ENCODE measurements at places on chromosomes 6 and 20.

DNA sequence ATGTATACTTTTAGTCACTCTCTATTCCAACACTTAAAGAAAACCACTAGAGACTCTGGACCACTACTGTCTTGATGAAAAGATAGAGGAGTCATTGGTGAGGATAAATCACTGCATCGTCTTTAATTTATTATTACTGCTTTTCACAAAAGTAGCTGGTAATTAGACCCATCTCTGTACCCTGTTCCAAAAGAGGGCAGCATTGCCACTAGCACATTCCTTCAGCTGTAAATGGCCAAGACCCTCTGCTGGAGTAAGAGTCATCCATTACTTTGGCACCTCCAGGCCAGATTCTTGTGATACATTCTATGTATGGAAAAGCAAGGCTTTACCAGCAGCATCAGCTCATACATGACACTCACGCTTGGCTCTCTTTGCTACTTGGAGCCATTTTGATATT, 49.5 kb upstream of the PREP start:
- no peak for DNase-seq

DNA sequence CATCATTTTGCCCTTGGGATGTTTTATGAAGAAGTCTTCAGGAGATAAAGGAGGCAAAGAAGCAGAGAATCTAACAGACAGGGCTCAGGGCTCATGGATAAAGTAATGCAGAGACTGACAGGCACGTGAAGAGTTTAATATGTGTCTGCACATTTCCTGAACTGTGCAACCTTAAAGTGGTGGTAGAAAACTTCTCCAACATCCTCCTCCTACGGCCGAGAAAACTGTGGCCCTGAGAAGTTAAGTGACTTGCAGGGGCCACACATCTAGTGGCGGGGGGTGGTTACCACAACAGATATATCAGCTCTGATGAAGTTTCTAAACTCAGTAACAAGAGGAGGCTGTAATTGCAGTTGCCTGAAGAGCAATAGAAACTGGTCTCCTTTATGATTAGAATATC, 61.0 kb downstream of the SOBP start:
- no peak for DNase-seq

- no peak for DNase-seq
These were observed 636 bp downstream of the ELOVL2 start for GRCh38 chr6:11043378-11043960.

DNA sequence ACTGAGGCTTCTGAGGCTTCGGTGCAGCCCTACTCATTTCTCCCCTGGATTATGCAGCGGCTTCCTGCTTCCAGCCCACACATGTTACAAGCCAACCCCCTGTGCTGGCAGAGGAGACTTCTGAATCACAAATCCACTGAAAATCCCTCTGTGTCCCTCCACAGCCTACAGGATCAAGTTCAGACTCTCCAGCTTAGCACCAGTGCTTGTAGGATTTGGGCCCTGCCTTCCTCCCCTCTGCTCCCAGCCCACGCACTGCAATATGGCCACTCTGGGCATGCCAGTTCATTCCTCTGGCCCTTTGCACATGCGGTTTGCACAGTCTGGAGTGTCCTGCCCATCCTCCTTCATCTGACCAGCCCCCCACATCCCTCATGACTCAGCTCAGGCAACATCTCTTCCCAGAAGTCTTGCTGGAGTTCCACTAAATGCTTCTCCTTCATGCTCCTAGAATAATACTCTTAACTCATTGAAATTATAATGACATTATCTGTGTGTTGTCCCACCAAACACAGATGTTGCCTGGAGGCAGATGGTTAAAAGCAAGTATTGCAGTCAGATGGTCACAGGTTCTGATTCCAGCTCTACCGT, 15.9 kb upstream of the MDGA1 start:
- no peak for DNase-seq

DNA sequence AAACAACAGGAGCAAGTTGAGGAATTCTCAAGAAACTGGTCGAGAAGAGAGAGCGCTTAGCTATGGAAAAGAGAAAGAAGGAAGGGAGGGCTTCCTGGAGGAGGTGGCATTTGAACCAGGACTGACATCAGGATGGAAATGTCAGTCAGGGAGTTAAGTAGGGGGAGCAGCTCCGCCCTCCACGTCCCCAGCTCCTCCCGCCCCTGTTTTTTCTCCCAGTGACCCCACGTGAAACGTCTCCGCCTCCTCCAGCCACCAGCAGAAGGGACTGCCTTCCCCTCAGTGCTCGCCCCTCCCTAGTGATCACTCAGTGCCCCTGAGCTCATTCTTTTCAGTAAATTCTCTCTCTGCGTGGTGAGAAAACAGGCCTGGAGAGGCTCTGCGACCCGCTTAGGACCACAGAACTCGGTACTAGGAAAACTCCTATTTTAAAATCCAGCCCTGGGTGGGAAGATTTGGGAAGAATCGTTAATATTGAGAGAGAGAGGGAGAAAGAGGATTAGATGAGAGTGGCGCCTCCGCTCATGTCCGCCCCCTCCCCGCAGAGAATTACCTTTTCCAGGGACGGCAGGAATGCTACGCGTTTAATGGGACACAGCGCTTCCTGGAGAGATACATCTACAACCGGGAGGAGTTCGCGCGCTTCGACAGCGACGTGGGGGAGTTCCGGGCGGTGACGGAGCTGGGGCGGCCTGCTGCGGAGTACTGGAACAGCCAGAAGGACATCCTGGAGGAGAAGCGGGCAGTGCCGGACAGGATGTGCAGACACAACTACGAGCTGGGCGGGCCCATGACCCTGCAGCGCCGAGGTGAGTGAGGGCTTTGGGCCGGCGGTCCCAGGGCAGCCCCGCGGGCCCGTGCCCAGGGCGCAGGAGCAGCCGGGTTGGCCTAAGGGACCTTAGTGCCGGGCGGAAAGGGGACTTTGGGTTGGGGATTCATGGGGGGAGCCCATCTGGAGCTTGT, 4.6 kb downstream of the HLA-DPB1 start:
- peak; percentile 54 for DNase-seq

DNA sequence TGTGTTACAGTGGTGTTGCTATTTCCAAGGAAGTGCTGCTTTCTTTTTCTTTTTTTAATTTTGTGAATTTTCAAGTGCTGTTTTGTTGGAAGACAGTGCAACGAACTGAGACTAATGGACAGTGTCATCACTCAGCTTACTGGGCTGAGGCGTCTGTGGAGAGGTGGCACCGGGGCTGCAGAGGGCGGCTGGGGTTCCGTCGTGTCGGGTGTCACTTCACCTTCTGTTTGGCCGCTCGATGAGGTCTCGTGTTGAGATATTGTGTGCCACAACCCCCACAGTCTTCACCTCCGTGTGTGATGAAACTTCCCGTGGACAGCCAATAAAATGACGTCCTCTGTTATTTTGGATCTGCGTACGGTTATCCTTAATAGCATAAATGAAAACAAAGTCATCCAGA, 149.4 kb upstream of the SNX9 start:
- DNase-seq, result no peak

DNA sequence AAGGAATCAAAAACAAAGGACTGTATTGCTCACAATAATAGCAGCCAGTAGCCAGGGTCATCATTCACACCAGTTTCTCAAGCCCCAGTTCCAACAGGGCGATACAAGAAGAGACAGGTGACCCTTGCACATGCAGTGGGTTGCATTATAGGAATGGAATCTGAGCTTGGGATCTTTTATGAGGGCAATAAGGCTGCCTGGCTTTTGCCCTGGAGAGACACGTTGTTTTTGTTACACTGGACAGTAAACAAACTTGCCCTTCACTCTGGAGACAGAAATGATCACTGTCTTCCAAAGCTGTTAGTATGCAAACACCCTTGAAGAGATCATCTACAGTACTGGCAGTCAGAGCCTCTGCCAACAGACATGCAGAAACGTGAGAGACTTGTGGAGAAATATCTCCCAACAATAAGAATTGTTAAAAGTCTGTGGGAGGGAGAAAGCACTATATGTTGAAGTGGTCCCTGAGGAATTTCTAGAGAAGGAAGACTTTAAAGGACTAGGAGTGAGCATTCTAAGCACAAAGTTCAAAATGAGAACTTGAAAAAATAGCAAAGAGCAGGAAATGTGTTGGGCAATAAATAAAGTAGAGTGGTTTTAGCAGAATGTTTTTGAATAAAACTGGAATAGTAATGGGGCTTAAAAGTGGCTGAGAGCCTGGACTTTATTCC, 6.2 kb upstream of the COL12A1 start:
- DNase-seq, result no peak

- DNase-seq, result no peak
These were observed 62.9 kb upstream of the ARG1 start for GRCh38 chr6:131510094-131510493.

GRCh38 chr6:11035616-11036350, 8.3 kb downstream of the ELOVL2 start:
- DNase-seq, result no peak

- DNase-seq, result no peak
These were observed 63.6 kb upstream of the TRAF3IP2 start for GRCh38 chr6:111669326-111669725.

GRCh38 chr20:22825546-22825945, 209.6 kb upstream of the SSTR4 start:
- no peak for DNase-seq

GRCh38 chr20:58570204-58570859, 55.1 kb upstream of the APCDD1L start:
- no peak for DNase-seq

DNA sequence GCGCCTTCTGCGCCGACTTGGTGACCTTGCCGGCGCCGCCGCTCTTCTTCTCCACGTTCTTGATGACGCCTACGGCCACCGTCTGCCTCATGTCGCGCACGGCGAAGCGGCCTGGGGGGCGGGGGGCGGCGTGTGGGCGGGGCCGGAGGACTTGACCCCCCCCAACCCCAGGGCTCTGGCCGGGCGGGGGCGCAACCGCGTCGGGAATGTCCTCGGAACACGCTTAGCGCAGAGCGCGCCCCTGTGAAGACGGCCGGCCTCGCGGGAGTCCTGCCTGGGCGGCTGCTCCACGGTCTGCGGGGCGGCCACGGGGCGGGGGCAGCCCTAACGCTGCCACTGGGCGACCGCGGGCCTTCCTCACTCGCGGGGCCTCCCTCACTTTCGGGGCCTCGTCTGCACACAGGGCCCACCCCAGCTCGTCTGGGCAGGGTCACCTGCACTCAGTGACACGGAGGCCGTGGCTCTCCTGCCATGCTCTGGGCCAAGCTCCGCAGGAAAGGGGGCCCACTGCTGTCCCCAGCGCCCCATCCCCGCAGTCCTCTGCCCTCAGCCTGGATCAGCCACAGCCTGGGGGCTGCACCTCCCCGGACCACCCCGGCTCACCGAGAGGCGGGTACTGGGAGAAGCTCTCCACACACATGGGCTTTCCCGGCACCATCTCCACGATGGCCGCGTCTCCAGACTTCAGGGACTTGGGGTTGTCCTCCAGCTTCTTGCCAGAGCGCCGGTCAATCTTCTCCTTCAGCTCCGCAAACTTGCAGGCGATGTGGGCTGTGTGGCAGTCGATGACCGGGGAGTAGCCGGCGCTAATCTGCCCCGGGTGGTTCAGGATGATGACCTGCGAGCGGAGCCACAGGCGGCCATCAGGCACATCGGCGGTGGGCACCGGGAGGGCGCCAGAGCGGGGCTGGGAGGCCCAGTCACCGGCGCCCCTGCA, 10.3 kb downstream of the EEF1A2 start:
- no peak for DNase-seq

DNA sequence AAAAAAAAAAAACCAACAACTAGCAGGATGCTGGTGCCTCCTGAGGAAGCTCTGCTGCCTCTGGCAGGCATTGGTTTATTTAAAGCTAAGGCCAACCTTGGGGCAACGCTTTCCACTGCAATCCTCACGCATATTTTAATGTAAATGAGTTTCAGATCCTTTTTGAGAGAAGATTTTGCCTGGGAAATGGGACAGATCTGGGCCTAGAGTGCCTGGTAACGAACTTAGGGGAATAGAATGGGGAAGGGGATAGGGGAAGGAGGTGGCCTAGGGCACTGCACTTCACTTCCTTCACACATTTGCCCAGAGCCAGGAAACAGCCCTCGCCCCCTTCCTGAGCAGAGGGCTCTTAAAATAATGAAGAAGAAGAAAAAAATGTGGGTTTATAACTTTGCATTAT, 132.7 kb upstream of the TMEM170B start:
- DNase-seq, result peak; percentile 26

GRCh38 chr6:26221186-26221585, 134.0 kb downstream of the HFE start:
- no peak for DNase-seq

DNA sequence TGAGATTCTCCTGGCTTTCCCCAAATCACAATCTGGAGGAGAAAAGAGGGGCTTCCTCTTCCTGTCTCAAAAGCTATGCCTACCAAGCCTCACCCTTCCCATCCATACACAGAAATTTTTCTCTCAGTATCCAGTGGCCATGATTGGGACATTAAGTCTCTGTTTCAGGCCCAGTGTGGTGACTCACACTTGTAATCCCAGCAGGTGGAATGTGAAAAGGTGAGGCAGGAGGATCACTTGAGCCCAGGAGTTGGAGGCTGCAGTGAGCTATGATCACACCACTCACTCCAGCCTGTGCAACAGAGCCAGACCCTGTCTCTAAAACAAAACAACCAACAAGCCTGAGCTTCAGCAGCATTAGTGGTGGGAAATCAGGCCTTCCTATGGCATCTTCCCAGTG, 210.0 kb downstream of the OGFRL1 start:
- DNase-seq, result no peak

- DNase-seq, result peak; percentile 43
These were observed 6.5 kb downstream of the HELZ2 start for GRCh38 chr20:63567386-63568169.

DNA sequence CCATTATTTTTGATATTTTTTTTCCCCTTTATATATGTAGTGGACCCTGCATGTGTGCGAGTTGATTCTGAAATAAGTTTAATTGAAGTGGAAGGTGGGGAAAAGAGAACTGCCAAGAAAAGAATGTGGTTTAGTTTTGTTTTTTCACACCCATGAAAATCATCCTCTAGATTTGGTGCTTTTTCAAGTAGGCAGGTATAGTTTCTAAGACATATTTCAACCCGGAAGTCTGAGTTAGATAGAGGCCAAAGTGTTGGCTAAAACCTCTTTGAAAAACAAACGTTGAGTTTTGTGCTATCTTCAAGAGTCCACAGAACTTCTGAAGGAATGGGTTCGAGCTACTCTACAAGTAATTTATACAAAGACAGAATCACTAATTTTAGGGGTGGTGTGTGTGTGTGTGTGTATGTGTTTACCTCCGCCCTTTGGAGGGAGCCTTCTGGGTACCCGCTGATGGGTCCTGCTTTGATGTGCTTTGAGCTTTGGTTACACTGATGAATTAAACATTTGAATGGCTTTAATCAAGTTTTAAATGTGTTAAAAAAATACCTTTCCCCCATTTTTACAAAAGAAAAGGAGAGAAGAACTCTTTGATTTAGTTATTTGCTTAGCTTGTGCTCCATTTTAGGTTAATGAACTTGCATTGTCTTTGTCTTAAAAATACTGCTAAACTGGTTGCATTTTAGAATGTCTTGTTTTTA, 2.5 kb downstream of the RREB1 start:
- no peak for DNase-seq

DNA sequence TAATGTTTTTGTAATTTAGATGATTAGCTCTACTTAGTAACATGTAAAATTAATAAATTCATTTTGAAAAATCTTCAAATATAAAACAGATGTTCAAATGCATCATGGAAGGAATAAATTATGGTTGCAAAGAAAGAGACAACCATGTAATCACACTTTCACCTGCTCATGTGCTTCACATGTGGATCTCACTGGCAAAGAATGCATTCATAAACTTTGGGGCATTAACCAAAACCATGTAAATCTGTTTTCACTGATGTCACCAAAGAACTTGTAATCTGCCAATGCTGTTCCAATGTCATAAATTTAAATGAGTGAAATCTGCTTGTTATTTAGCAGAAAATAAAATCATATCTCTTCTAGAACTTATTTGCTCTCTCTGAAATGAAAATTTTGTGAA, 142.7 kb downstream of the TENT5A start:
- DNase-seq, result no peak
